Daoy (cell line): ENCODE measurements at places on chromosomes 4 and X. TPM values are rescaled to one million over a fixed set of nuclear protein-coding genes. Genes with fewer than 3 reads are reported as not detected.

TCEAL1 gene
- total RNA-seq = 14.7 and 19.0 TPM in 2 replicates

MAGEA12 gene
- total RNA-seq = 53.0 and 60.6 TPM in 2 replicates

AFP gene
- total RNA-seq = 0.91 TPM in 1 of 2 replicates, not detected in the other

RHOXF2 gene
- total RNA-seq = not detected in 2 replicates

F9 gene
- total RNA-seq = not detected in 2 replicates

HSD17B13 gene
- not detected in 2 replicates for total RNA-seq

ARMCX5 gene
- total RNA-seq = 10.5 and 17.1 TPM in 2 replicates

SLITRK4 gene
- total RNA-seq = not detected in 2 replicates

CXXC4 gene
- total RNA-seq = 0.48 and 0.57 TPM in 2 replicates

CLCN4 gene
- total RNA-seq = 4.2 and 8.8 TPM in 2 replicates

HHIP gene
- 7.6 and 9.5 TPM in 2 replicates for total RNA-seq

COL25A1 gene
- 0.33 and 0.74 TPM in 2 replicates for total RNA-seq

SHROOM4 gene
- 0.92 and 1.4 TPM in 2 replicates for total RNA-seq

FHDC1 gene
- 0.51 and 1.6 TPM in 2 replicates for total RNA-seq
